WERI-Rb-1 (cell line): ENCODE measurements at places on chromosomes 5 and 9.

DNA sequence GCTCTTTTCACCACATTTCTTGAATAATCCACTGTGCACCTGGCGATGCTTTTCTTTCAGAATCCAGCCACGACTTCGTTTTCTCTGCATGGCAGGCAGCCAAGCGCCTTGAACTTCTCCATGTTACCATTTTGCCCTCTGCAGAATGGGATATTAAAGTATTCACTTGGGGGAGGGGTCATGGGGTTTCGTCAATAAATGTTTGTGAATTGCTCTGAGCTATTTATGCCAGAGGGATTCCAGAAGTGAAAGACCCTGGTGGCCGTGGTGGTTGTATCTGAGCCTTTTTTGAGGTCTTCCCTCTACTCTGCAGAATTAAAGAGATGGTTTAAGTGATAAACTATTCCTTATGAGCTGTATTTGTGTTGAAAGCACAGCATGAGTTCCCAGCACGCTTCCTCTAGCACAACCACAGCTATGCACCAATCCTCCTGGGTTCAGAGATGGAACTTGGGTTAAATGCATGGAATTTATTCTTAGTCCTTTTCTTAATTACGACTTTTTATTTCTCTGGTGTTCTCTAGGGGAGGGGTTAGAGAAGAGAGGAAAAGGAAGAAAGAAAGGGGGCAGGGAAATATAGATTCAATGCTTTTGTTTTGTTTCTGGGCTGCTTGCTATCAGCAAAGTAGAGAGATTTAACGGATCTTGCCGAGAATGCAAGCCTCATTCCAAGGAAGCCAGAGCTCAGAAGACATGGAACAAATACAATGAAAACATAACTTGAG is 478.2 kb upstream of the TNC start:
- DNase-seq, result no peak

DNA sequence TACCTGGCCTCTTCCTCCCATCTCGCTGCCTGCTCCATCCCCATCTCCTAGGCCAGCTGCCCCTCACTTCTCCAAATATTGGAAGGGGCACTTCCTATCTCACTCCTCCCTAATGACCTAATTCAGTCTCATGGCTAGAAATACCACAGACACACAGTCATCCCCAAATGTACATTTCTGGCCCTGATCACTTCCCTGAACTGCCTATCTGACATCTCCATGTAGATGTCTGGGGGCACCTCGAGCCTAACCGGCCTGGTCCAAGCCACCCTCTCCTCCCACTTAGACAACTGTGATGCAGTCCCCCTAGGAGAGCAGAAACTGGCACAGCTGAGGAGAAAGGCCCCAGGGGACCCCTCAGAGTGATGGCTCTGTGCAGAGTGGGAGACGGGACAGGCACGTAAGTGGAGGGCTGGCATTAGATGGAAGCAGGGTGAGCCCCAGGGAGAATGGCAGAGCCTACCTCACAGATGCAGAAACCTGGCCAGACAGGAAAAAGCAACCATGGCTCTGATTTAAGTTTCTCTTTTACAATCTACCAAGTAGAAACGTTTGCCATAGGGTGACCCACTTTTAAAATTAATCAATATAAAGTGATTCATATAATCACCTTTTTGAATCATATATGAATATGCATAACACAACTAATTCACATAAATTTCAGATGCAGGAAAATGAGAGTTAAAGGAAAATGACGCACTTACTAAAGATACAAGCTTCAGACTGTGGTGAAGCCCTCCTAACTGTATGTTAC is 22.1 kb downstream of the CAMSAP1 start:
- DNase-seq, result no peak

DNA sequence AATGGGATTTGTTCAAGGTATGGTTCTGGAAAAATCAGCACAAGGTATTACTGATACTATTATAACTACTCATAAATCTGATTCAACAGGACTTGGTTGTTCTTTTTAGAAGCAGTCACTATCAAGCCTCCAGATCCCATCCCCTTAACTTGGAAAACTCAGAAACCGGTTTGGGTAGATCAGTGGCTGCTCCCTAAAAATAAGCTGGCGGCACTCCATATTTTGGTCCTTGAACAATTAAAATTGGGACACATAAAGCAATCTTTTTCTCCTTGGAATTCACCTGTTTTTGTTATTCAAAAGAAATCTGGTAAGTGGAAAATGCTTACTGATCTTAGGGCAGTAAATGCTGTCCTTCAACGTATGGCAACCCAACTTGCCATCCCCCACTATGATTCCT is 104.2 kb downstream of the SYK start:
- DNase-seq, result no peak

DNA sequence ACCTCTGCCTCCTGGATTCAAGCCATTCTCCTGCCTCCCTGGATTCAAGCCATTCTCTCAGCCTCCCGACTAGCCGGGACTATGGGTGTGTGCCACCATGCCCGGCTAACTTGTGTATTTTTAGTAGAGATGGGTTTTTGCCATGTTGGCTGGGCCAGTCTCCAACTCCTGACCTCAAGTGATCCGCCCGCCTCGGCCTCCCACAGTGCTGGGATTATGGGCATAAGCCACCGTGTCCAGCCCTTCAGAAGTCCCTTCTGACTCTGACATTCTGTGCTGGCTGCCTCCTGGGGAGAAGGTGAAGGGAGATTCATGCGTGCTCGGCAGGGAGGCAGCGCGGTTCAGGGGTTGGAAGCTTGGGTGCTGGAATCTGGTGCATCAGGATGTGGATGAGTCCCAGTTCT is 28.8 kb downstream of the PRRX2 start:
- DNase-seq, result peak; percentile 81

GRCh38 chr5:107184871-107185270 is 485.9 kb downstream of the EFNA5 start:
- DNase-seq, result no peak

- peak; percentile 57 for DNase-seq
These were observed 100.1 kb downstream of the KCNIP1 start for GRCh38 chr5:170603578-170604565.

DNA sequence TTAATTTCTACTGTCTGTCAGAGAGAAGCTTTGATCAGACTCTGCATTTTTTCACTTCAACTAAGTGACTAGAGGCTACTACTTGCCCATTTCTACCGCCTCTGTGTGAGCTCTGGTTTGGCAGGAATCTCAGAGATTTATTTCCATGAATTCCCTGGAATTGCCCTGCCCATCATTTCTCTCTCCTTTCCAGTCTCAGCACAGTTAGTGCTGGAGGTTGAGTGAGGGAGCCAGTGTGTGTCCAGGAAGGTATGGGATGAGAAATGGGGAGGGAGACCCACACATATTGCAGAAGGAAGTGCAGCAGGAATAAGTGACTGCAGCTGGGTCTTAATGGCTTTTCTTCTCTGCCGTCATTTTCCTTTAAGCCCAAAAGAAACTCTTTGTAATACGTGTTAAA is 443.1 kb upstream of the ZNF462 start:
- no peak for DNase-seq
